ENCODE measurements at places on chromosomes 16 and 17. TPM values are rescaled to one million over a fixed set of nuclear protein-coding genes. Genes with fewer than 3 reads are reported as not detected.

CD300E gene
- total RNA-seq = not detected

- DNase-seq = peak; percentile 62
These were observed 11.4 kb downstream of the CHST4 start for GRCh38 chr16:71537643-71538042.

DNA sequence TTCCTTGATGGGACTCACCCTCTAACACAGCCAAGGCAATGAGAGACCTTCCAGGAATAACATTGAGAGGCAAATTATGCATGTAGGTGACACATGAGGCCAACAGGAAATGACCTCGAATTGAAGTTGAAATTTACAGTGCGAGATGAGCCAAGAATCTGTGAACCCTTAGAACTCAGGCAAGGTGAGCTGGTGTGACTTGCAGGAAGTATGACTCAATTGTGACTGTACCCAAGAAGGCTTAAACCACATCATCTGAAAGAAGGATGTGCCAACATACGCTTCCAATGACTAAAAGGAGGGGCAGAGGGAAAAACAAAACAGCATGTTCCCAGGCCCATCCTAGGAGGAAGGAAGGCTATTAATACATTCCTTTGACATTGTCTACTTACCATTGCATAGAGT, 44.8 kb downstream of the PITPNC1 start:
- no peak for DNase-seq

DNA sequence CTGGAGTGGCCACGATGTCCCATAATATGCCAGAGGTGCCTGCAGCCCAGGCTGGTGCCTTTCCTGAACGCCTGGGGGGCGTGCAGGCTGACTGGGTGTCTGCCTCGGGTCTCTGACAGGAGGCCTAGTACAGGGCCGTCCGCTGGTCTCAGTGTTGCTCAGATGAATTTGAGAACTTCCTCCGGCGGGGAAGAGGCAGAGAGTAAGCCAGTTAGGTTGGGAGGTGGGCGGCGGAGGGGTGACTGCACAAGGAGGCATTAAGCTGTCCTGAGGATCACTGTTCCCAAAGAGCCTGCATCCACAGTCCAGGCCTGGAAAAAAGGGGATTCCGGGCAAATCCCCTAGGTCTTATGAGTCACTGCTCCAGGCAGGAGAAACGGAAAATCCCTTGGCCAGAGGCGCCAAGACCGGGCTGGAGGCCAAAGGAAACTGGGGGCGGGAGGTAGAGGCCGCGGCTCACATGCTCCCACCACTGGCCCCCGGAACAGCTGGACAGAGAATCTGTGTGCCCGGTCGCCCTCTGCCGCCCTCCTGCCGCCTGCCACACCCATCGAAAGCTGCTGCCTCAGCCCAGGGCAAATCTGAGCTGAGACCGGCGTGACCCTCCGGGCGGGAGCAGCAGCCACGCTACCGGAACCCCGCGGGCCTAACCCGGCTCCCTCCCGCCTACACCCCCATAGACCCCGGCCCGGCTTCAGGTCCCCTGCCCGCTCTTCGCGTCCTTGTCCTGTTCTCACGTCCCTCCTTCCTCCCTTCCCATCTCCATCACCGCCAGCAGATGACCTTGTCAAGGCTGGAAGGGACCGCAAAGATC, 1.2 kb downstream of the TRIM47 start:
- DNase-seq = no peak

- DNase-seq = no peak
These were observed 463 bp downstream of the TOP2A start for GRCh38 chr17:40417258-40417608.

DNA sequence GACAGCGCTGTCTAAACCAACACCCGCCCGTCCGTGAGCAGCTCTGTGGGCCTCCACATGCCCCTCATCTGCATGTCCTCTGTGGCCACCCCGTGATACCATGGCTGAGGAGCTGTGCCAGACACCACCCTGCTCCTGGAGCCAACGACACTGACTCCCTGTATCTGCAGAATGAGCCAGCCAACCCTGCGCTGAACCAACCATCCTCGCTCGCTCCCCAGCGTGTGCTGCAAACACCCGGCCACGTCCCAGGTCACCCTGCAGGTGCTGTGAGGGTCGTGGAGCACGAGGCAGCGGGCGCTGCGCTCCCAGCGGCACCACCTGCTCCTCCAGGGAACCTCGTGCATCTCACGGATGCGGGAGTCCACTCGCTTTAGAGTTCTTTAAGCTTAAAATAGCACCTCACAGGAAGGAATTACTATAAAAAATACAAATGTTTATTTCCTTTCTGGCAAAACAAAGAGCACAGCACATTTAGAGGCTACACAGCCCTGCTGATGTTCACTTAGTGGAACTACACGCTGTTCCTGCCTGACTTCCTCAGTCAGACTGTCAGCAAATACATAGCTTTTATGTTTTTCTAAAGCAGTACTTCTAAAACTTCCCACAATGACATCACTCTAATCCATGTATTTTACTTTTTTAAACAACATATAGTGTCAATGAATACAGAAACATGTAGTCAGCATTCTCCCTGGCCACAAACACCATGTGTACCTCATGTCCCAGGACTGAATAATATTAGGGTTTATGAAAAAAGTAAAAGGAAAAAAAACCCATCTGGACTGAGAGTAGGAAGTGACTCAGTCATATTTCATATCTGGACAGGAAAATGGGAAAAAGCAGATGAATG, 43.5 kb downstream of the MAP1LC3B start:
- no peak for DNase-seq

- peak; percentile 40 for DNase-seq
These were observed 23.7 kb upstream of the BCO1 start for GRCh38 chr16:81214745-81215166.

DNA sequence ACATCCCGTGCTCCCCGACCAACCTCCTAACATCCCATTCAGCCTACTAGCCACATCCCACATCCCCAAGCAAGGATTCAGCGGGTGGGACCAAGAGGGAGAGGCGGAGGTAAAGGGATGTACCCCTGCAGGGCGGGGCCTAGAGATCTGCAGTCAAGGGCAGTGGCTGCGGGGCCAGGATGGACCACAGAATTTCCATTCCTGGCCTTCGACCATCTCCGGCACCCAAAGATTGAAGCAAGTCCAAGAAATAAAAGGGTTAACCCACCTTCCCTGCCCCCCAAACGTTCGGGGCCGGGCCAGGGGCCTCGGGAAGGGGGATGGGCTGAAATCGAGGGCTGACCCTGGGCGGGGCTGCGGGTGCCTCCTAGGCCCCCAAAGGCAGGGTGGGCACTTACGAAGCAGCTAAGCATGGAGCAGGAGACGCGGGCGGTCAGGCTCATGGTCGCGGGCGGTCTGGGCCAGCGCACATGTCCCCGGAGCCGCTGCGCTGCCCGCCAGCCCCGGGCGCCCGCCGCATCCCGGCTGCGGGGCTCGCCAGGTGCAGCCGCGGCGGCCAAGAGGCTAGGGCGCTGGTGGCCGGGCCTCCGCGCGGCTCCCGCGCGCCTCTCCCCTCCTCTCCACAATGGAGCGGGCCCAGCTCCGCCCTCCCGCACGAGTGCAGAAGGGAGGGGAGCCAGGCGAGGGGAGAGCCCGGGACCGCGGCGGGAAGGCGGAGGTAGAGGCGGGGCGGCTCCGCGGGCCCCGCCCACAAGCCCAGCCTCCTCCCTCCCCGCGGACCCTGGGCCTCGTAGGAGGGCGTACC, at the start of gene MTMR4:
Gene MTMR4, minus strand, starts transcription at position 674 of the 805 bp plus-strand sequence. Its CDS starts 231 bp downstream, at position 443.
- DNase-seq = peak; percentile 87

DNA sequence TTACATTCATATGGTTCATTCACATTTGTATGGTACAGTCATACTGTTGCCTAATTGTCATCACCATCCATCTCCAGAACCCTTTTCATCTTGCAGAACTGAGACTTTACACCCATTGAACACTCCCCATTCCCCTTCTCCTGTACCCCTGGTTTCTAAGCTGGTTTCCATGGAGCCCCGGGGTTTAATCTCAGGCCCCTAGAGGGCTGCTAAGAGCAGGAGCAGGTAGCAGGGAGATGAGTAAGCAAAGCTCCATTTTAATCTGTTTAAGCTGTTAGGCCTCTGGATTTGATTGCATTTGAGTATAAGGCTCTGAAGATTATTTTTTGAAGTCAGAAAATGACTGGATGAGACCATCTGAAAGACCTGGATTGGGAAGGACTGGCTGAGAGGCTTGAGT, 68.5 kb upstream of the RPL38 start:
- no peak for DNase-seq

ZNF646 gene
- 18.1 TPM for total RNA-seq

DHRS7C gene
- total RNA-seq = not detected

DNA sequence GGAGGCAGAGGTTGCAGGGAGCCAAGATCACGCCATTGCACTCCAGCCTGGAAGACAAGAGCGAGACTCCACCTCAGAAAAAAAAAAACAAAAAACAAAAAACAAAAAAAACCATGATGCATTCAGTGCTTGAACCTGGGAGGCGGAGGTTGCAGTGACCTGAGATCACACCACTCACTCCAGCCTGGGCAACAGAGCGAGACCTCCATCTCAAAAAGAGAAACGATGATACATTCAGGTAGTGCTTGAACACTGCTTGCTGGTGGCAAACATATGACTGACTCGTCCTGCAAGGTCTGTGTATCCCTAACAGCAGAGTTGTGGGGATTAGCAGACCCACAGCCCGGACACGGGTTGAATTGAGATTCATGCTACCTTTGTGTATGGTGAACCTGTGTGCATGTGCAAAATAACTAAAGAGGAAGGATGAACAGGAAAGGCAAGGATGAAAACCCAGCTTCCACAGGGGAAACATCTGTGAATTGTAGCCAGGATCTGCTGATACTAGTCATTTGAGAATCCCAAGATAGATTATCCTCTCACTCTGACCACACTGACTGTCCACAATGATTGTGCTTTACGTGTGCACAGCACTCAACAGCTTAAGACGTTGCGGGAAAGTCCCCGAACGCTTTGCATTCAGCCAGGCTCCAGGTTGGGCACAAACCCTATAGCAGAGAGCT, 52.4 kb upstream of the MRPS23 start:
- DNase-seq = no peak

GRCh38 chr17:49707246-49707607, 537 bp downstream of the SLC35B1 start:
- no peak for DNase-seq
